Hindlimb muscle (tissue), 1 donor: ENCODE measurements at places on chromosomes 13 and 19. TPM values are rescaled to one million over a fixed set of nuclear protein-coding genes. Genes with fewer than 3 reads are reported as not detected.

TMPRSS9 gene
- polyA plus RNA-seq: 0.67 TPM

URAD gene
- not detected for polyA plus RNA-seq

DNA sequence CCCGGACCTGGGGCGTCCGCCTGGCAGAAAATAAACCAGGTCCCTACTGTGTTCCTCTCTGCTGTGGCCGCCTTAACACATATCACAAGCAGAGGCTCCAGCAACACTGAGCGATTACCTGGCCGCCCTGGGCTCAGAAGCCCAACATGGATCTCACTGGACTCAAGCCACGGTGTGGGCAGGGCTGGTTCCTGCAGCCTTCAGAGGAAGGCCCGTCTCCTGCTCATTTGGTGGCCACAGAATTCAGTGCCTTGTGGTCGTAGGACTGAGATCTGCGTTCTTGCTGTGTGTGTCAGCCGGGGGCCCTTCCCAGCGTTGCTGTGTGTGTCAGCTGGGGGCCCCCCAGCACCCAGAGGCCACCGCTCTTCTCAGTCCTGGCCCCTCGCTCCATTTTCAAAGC, 30.2 kb downstream of the C2CD4C start:
- no peak for DNase-seq

DNA sequence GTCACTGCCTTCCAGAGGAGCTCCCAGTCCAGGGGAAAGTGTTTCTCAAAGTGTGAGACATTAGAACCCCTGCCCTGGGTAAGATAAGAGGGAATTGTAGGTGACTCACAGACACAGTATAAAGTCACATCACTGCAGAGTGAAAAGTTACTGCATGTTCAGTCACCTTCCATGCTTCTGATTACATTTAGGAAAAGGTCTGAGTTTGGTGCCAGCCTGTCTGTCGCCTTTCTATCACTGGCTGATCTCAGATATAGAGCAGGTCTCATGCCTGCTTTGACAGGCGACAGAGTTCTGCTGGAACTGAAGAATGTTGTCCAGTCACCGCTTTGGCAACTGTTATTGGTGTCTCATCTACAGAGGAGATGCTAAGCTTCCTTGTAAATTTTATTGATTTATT, 1078.6 kb downstream of the UQCRFS1 start:
- DNase-seq: no peak

- DNase-seq: no peak
These were observed 278.3 kb downstream of the UQCRFS1 start for GRCh38 chr19:28934631-28935030.

DNA sequence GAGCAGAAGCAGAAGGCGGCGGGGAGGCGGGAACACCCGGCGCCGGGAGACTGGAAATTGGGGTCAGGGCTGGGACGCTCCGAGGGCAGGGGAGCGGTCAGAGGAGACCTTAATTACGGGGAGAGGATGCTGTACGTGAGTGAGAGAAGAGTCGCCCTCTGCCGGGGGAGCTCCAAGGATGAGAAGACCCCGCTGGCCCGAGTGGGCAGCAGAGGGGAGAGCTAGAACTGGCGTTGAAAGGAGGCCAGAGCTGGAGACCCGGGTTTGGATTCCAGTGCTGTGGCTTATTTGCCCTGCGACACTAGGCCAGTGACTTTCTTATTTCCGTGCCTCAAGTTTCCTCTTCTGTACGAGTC, 536 bp downstream of the FAM32A start:
- peak; percentile 23 for DNase-seq
